ENCODE measurements at places on chromosomes 3 and 15.
A peak's percentile ranks its signal among the peaks of the same experiment; 100 is the strongest.

- peak; percentile 18 for DNase-seq
Observed at GRCh38 chr3:42539871-42540714, 37.6 kb downstream of the VIPR1 start.

DNA sequence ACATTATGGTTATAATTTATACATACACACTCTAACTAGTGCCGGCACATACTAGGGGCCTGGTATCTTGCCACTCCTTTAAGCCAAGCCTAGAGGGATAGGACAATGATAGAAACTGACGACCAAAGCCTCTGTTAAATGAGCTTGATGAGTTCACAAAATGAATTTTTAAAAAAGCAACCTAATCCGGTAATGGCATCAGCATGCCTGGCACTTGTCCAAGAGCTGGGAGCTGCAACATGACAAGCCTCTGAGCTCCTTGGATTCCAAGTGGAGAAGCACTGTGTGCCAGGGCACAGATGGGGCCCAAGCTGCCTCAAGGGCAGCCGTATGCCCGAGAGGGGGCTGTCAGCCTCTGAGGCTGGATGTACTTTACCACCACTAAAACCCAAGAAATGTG is 9.7 kb downstream of the ETV5 start:
- no peak for DNase-seq

GRCh38 chr3:138408751-138409570 is 25.5 kb upstream of the ESYT3 start:
- DNase-seq = no peak

DNA sequence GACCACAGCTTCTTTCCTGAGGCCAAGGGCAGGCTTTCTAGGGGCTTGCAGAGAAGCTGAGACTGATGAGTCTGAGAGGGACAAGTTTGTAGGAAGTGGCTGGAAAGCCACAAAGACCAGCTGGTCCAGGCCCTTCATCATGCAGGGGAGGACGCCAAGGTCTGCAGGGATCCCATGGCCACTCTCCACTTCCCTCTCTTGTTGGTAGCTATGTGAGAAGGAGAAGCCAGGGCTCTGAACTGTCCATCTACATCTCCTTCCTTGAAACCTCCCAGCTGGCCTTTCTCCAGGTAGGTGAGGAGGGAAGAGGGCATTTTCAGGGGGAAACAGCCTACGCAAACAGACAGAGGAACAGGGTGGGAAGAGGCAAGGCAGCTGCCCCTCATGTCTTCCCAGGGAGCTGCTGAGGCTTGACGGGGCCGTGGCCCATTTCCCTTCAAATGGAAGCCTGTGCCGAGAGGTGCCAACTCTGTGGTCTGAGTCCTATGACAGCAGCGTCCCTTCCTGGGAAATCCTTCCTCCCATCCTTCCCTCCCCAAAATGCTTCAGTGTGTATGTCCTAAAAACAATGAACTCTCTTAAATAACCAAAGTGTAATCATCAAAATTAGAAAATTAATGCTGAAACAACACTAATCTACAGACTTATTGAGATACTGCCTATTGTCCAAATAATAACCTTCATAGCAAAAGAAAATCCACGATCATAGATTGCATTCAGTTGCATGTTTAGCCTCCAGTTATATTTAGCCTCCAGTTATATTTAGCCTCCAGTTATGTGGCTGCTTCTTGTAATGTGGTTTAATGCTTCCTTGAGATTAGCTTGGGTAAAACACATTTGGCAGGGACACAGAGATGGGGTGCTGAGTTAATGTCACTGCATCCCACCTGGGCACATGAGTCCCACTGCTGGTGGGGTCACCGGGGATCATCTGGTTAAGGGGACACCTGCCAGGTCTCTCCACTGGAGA is 36.0 kb downstream of the GNB5 start:
- no peak for DNase-seq

DNA sequence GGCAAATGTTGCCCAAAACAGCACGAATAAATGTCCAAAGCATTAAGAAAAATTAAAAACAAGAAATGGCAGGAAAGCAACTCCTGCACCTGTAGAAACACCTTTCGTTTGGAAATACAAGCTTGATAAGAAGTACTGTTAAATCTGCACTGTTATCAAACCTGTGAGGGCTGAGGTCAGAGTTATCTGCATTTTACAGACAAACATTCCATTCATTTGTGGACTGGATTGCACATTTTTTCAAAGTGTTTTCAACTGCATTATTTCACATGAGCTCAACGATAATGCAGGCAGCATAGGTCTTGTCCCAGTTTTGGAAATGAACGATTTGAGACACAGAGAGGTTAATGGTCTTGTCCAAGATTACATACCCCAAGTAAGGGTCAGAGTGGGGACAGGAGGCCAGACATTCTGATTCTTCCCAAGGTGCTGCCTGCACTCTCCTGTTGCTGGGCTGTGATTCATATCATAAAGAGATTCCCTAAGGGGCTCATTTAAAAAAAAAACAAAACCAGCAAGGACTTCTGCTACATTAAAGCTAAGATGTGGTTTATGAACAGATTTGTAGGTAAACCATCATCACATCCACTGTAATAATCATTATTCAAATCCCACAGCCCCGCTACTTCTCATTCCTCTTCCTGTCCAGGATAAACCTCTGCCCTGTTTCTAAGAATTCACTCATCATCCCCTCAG is 13.0 kb downstream of the GUCA1C start:
- no peak for DNase-seq

DNA sequence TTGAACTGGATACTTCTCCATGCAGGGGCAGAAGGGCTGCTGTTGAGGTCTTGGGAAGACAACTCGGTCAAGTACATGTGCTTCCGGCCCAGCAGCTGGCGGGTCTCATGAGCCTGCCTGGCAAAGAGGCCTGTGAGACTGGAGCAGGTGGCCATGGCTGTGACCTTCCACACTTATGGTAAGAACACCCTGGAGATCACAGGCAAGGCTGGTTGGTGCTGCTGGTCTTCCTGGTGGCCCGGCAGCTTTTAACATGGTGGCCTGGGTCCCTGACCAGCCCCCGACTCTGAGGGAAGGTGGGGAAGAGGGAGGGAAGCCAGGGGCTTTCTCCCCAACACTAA is 15.4 kb downstream of the CHRD start:
- DNase-seq = no peak

- DNase-seq = no peak
Observed at GRCh38 chr3:44130249-44130648, 111.4 kb upstream of the TOPAZ1 start.

GRCh38 chr15:66006986-66007385 is 137.7 kb downstream of the RAB11A start:
- DNase-seq = no peak

- no peak for DNase-seq
Observed at GRCh38 chr3:197308591-197308990, 10.2 kb upstream of the DLG1 start.

- DNase-seq = no peak
Observed at GRCh38 chr3:13419505-13420044, 547 bp downstream of the NUP210 start.

DNA sequence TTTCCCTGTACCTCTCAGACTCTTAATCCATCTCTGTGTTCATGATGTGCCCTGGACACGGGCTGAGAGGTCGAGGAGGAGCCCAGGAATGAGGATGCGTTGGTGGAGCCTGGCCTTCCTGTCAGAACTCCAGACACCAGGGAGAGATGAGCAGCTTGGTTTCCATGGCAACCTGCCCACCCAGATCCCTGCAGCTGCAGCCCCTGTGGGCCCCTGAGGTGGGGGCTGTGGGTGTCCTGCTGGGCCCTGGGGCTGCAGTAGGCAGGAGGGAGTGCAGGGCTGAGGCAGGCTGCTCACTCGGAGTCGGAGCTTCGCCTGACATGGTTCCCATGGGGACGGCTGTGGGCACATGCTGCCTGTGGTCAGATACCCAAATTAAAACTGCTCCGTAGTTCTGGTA is 7.7 kb upstream of the SCN10A start:
- no peak for DNase-seq

- DNase-seq = no peak
Observed at GRCh38 chr15:78992416-78993256, 47.8 kb upstream of the CTSH start.

- DNase-seq = no peak
Observed at GRCh38 chr3:188202358-188203138, 48.6 kb downstream of the LPP start.

GRCh38 chr15:73293773-73294172 is 75.0 kb downstream of the HCN4 start:
- DNase-seq = no peak

GRCh38 chr3:141052201-141053069 is 1.3 kb downstream of the SPSB4 start:
- DNase-seq = no peak

DNA sequence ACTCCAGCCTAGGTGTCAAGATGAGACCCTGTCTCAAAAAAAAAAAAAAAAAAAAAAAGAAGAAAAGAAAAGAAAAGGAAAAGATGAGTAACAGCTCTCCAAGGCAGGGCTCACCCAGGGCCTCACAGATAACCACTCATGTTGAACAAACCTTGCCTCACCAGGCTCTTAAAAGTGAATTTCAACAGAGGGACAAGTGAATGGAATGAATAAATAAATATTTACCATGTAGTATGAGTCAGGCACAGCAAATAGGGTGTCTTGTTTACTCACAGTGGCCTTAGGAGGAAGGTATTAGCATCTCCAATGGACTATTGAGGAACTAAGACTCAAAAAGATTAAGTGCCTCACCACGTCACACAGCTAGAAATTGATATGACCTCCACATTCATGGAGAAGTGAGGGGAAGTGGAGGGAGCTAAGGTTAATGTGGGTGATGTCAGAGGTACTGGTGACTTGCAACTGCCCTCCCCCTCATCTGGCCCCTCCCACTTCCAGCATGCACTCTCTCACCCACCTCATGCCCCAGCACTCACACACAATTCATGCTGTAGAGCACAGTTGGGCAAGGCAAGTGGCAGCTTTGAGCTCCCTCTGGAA is 255.5 kb downstream of the UACA start:
- no peak for DNase-seq

DNA sequence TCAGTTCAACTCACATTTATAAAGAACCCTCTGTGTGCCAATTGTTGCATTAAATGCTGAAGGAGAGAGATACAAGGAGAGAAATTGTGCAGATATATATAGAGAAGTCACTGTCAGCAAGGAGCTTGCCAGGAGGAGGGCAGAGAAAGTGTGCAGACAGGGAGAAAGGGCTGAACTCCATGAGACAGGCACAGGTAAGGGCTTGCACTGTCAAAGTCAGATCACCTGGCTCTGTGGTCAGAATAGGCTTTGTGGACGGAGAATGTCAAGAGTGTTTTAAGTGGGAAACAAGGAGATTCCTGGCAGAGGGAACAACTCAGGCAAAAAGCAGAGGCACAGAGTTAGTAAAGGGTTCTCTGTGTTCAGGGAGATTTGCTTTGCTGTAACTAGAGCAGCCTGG is 303.0 kb upstream of the TPRG1 start:
- DNase-seq = no peak

GRCh38 chr3:46368569-46368968 is 2.2 kb upstream of the CCR5 start:
- DNase-seq = no peak

DNA sequence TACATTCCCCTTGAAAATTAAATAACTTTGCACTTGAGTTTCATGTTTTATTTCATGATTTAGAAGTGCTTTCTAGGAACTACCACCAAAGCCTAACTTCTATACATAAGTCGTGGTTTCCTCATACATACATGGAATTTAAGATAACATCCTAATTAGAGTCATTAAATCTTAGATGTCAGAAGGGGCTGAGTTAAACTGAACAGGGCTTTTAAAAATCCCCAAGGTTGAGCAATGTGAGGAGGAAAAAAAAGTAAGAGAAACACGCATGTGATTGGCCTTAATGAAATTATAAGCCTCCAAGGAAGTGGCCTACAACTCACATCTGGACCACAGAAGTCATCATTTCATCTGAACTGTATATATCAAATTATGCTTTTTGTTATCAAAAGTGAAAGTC is 303.1 kb upstream of the SEMA6D start:
- DNase-seq = no peak

- DNase-seq = no peak
Observed at GRCh38 chr3:102102394-102102793, 253.1 kb downstream of the NFKBIZ start.

DNA sequence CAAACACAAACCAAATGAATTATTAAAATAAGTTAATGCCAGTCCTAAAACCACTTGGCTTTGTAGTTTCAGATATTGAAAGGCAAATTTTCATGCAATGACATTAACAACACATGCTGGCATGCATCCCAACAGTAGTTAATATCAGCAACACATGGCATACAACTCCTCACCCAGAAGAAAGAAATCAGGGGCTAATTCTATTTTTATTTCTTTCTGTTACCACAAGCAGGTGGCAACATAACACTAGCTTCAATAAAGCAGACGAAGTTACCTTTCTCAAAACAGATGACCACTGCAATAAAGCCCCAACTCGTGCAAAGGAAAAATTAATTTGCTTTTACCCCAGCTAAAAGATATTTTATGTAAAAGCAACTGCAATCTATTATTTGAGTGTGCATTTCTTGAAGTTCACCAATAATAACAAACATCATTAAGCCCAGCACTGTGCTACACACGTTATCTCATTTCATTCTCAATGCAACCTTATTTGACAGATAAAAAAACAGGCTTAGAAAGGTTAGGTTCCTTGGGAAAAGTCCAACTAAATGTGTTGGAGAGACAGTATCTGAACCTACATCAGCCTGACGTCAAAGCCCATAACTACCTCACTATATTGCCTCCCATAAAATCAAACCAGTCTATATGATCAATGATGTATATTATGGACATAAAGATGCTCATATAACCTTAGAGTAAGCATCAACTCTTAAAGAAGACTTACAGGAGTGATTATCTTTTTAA is 2.8 kb downstream of the TOP2B start:
- DNase-seq = peak; percentile 4

DNA sequence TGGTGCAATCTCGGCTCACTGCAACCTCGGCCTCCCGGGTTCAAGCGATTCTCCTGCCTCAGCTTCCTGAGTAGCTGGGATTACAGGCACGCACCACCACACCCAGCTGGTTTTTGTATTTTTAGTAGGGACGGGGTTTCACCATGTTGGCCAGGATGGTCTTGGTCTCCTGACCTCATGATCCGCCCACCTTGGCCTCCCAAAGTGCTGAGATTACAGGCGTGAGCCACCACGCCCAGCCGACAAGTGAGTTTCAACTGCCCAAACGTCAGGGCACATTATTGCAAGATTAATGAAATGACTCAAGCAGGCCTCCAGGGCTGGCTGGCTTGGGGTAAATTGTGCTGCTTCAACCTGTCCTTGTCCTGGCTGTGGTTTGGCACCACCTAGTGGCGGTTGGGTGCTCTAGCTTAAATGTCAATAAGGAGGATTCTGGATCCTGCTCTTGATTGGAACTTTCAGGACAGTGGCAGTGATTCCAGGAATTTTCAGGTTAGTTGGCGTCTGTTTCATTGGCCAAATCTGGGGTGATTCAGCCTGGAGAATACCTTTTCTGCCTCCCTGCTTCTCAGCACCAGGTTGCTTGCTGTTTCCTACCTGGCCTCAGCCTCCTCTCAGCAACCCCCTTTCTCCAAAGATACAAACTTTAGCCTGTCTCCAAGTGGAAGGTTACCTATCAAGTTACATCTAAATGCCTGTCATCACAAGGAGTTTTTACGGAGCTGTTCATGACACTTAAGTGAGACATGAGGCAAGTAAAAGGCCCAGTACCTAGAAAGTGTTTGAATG is 32.4 kb upstream of the SACM1L start:
- peak; percentile 81 for DNase-seq
